ENCODE measurements at places on chromosomes 2 and 18. TPM values are rescaled to one million over a fixed set of nuclear protein-coding genes. Genes with fewer than 3 reads are reported as not detected.
A peak's percentile ranks its signal among the peaks of the same experiment; 100 is the strongest.

The SCYGR4 gene
- total RNA-seq = not detected

GRCh38 chr2:224849264-224849663 lies 133.1 kb upstream of the CCDC195 start:
- peak; percentile 20 for DNase-seq

DNA sequence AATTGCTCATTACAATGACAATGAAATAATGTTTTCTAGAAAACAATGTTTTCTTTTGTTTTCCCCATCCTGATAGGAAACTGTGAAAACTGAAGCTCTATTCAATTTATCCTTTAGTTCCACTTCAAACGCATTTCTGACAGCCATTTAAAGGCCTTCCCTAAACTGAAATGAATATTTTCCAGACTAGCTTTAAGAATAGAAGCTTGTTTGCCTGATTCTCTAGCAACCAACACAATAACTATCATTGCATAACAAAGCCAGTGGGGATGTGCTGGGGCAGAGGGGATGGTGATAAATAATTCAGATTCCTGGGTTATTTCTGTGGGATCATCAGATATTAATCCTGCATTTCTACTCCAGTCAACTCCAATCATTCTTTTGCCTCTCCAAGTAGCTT lies 427.1 kb downstream of the RND3 start:
- DNase-seq = peak; percentile 68

- peak; percentile 58 for DNase-seq
Measured at GRCh38 chr2:120343433-120344105, 2.4 kb upstream of the INHBB start.

- DNase-seq = no peak
Measured at GRCh38 chr2:11553661-11554398, 20.0 kb downstream of the GREB1 start.

The MYO5B gene
- 0.51 TPM for total RNA-seq

- DNase-seq = no peak
Measured at GRCh38 chr2:236395067-236395466, 130.9 kb upstream of the ASB18 start.

DNA sequence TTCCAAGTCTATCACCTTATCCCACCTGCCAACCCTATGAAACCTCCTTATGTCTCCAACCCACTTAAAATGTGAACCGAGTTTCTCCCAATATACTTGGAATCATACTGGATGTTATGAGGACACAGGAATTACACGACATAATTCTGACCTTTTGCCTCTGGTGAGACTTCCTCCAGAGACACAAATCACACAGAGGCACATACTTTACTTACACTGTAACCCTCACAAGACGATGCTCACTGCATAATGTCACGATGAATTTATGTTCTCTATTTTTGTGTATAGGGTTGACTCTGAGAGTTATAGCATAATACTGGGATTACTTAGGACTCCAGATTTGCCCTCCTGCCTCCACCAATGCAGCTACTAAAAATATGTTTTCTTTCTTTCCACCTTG lies 28.0 kb upstream of the SETBP1 start:
- DNase-seq = no peak

The AQP4 gene
- not detected for total RNA-seq

- no peak for DNase-seq
Measured at GRCh38 chr2:207252979-207253645, 87.4 kb upstream of the KLF7 start.

DNA sequence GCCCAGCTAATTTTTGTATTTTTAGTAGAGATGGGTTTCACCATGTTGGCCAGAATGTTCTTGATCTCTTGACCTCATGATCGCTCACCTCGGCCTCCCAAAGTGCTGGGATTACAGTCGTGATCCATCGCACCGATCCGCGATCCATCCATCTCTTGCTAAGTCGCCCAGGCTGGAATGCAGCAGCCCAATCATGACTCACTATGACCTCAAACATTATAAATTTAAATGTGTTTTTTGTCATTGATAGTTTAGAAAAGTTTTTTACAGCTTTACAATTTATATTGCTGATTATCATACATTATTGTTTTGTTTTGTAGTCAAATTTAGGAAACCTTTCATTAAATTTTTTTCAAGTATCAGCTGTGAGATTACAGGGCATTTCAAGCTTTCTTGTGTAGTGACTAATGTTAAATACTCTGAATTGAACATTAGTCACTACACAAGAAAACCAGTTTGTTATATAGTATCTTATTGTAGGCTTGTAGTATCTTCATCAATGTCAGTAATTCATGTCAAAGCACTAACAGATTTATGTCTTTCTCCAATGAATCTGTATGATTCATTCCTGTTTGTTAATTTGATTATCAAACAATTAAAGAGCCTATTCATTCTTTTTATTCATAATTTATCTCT lies 37.5 kb downstream of the NR4A2 start:
- no peak for DNase-seq

DNA sequence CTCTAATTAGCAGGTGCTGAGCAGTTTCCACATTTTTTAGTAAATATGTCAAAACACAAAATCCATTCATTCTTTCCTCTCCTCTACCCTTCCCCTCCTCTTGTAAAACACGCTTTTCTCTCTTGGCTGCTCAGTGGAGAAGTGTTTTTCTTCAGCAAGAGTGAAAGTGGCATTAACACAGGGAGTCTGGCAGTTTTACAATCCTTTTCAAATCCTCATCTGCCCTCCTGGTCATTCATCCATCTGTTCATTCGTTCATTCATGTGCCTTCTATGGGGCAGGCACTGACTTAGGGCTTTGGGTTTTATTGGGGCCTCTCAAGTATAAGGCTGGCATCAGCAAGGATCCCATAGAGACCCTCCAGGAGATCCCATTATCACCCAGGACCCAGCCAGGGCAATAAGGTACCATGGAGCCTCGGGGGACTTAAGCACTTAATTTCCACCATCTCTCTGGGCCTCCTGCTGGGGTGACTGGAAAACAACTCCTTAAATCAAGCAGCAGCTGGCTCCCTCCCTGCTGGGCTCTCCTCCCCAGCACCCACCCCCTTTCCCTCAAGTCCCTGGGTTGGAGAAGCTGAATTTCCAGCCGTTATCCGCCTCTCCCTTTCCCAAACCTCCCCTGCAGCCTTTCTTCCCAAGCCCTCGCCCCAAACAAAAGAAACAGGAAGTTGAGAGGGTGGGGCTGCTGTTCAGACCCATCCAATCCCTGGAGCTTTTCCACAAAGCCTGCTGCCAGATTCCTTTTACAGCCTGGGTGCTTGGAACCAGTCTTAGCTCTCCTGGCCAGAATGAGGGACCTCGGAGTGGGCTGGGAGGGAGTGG lies 32.6 kb downstream of the MARCHF4 start:
- DNase-seq = no peak

The BOK gene
- 71.7 TPM for total RNA-seq

- no peak for DNase-seq
Measured at GRCh38 chr2:41928526-41928925, 119.3 kb upstream of the PKDCC start.

DNA sequence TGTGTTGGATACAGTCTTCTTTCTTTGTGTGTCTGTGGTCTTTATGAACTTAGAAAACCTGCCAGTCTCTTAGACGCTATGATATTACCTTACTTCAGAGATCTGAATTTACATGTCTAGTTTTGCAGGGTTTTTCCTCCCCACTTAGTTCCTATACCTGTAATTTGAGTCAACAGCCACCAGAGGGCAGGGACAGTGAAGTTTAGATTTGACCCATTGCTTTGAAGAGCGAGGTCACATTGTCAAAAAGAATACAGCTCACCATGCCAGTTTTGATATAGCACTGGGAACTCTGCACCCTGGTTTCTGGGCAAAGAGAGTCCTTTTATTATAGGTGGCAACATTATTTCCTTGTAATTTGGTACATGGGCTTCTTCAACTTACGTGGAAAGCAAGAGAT lies 102.3 kb downstream of the MAPK4 start:
- DNase-seq = no peak

The REEP1 gene
- 15.0 TPM for total RNA-seq

GRCh38 chr2:166240387-166241313 lies 112.8 kb upstream of the SCN1A start:
- DNase-seq = no peak

The PLGLB1 gene
- 0.63 TPM for total RNA-seq

The FIGN gene
- under 0.01 TPM for total RNA-seq

DNA sequence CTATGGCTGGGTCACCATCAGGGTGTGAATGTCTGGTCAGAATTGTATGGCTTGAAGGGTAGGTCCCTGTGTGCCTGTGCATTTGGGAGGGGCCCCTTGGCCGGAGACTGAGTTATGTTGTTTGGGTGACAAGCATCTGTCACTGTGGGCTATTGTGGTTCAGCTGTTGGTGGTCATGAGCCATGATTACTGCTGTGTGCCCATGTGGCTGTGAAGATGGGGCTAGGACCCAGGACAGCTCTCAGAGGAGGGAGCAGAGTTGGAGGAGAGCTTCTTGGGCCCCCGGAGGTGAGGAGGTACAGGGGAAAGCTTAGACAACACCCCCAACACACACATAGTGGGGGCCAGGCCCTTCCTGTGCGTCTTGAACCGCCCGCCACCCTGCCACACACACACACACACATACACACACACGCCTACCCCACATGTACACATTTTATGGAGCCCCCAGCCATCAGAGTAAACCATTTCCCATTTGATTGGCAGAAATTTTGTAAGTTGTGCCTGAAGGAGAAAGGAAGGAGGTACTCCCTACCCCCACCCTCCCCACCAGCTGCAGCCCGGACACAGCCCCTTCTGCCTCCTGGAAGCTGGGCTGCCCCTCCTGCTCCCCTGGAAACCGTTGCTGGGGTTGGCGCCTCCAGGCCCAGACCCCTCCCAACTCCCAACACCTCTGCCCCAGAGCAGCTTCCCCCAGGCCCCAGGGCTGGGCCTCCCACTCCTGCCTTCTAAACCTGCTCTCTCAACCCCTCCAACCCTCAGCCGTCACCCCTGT lies 2.0 kb downstream of the GAREM2 start:
- no peak for DNase-seq

The POTEI gene
- 0.26 TPM for total RNA-seq

GRCh38 chr2:229454934-229455631 lies 184.0 kb upstream of the PID1 start:
- DNase-seq = no peak

The CDH2 gene
- 1.8 TPM for total RNA-seq

DNA sequence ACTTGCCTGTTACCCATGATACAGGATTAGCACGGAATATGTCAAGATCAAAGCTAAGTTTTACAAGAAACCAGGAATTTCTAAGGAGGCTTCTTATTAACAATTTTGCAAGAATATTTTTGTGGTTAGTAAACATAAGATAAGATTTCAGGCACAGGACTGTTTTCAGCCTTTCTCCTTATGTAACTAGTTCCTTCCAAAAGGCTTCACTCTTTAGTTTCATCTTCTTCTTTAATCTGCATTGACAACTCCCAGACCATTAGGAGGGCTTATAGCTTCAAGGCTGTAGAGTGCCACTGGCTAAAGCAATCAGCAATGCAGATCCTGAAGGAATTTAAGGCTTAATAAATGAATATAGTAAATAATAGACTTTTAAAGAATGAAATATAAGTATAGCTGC lies 29.3 kb downstream of the SLC14A1 start:
- DNase-seq = no peak

GRCh38 chr2:71710367-71711132 lies 257.2 kb downstream of the DYSF start:
- no peak for DNase-seq

DNA sequence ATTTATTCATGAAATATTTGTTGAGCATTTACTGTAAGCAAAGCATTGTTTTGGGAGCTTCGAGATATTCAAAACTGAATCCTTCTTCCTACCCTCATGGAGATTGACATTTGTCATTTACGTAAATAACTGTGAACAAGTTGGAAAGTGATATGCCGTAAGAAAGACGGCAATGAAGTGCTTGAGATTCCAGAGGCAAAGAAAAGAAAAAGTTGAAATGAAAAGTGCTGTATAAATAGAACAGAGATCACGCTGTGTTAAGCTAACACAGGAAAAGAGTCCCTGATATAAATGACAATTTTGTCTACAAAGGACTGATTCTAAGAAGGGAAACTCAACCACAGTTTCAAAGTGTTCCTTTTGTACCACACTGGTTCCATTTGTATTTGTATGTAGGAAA lies 1.8 kb downstream of the CHRNA1 start:
- DNase-seq = no peak

The TEX44 gene
- total RNA-seq = not detected

The CD302 gene
- total RNA-seq = 14.4 TPM

The LAPTM4A gene
- 182 TPM for total RNA-seq

The CCDC85A gene
- 2.2 TPM for total RNA-seq

The C2orf66 gene
- total RNA-seq = under 0.01 TPM

The CAPN14 gene
- under 0.01 TPM for total RNA-seq
